Fibroblast of the aortic adventitia (primary cell): ENCODE measurements at places on chromosomes 7 and 10. TPM values are rescaled to one million over a fixed set of nuclear protein-coding genes. Genes with fewer than 3 reads are reported as not detected.

FEZF1 gene
- not detected in 2 replicates for total RNA-seq

DNA sequence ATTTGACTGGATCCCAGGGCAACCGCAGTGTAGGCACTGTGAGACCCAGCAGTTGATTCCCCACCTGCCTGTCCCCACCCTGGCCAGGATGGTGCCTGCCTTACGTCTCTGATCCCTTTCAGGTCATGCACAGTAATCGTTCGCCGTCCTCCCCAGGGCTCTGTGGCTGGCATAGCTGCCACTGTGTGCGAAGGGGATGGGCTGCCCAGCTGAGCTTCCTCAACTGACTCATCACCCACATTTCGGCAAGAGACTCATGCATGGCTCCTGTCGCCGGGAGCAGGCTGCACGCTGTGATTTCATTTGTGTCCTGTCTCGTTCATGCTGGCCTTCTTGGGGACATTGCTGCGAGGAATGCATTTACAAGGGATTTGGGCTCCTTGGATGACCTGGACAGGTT, 252.4 kb downstream of the KLF6 start:
- no peak for DNase-seq

- peak; percentile 96 for DNase-seq
Observed at GRCh38 chr7:139680676-139681462, 96.9 kb downstream of the HIPK2 start.

- DNase-seq, result no peak
Observed at GRCh38 chr10:49151025-49151445, 17.2 kb upstream of the FAM170B start.

DNA sequence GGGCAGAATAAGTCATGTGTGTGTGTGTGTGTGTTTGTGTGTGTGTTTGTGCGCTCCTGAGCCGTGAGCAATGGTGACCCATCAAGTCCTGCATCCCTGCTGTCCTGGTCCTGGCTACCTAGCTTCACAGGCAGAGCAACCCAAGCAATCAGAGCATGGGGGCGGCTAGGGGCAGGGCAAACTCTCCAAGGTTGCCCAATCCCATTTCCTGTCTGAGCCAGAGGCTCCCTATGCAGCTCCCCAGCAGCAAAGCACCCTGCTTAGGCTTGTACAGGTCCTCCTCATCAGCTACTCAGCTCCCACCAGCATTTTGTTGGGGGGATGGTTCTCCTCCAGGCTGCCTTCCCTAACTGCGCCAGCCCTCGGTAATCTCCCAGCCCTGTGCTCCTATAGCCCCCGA, 31.1 kb upstream of the CRHR2 start:
- DNase-seq, result no peak

GRCh38 chr10:114479836-114480235, 75.5 kb upstream of the AFAP1L2 start:
- DNase-seq, result no peak

PON1 gene
- not detected in 2 replicates for total RNA-seq

DNA sequence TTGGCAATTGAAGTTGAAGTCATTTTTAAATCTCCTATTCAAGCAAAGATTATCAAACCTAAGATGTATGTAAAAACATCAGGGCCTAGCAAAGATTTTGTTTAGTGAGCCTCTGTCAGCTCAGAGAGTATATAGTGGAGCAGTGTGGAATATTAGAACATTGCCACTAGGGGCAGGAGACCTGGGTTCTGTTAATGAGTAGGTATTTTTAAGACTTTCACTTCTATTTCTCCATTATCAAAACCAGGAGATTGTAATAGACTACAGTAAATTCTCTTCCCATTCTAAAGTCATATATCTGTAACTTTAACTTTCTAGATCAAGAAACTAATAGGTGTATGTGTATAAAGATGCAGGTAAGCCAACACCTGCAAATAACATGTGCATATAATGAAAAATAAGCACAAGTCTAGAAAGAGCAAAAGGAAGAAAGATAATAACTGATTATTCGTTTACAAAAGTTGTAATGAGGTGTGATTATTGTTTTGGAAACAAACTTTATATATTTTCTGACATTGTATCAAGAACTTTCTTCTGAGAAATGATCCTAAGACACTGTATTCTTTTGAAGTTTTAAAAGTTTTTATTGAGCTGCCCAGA, 64.4 kb downstream of the KCND2 start:
- DNase-seq, result peak; percentile 18

GRCh38 chr10:48307711-48308018, 1.2 kb downstream of the MAPK8 start:
- DNase-seq, result peak; percentile 22

LRIT2 gene
- not detected in 2 replicates for total RNA-seq

DNA sequence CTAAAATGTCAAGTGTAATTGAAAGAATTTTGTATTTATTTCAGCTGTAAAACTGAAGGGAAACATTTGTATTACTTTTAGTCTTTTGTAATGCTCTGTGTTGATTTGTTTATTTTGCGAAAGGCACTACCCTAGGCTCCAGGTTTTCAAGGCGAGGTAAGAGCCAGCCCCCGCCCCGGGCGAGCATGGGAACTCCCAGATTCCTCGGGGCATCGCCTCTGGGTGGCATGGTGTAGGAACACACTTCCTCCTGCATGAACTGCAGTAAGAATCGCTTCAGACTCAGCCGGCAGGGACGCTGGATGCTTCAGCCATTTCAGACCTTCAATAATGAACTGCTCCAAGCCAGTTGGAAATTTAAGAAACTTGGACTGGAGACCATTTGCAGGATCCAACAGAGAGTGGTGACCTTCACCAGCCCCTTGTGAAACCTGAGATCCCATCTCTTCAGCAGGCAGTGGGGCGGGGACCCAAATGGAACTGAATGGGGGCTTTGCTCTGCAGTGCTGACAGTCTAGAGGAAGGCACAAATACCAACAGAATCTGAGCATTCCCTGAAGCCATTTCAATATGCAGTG, 544.3 kb upstream of the MGMT start:
- DNase-seq, result no peak

- DNase-seq, result no peak
Observed at GRCh38 chr10:47166405-47166777, 133.6 kb upstream of the GDF10 start.

- DNase-seq, result no peak
Observed at GRCh38 chr7:30757342-30757692, 5.4 kb downstream of the INMT start.

SLC39A12 gene
- total RNA-seq, result not detected in 2 replicates
